Small intestine (tissue), 16 donors: ENCODE measurements at places on chromosomes 7 and 10.

- DNase-seq = no peak
Observed at GRCh38 chr7:131369354-131369753, 41.7 kb downstream of the MKLN1 start.

DNA sequence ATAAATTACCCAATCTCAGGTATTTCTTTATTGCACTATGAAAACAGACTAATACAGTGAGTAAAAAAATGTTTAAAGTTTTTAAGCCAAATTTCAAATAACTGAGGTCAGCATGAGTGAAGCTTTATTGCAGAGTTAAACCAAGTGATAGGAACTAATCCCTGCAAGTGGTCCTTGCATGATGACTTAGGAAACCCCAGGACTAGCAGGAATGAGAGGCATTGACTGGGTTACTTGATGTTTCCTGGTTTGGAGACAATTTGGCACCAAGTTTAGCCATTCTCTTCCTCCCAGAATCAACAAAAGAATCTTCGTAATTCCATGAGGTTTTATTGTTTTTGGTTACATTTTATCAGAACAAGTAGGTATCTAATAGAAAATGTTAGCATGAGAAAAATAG is 194.2 kb downstream of the BICC1 start:
- no peak for DNase-seq

GRCh38 chr10:12839941-12840611 is 161.4 kb downstream of the CCDC3 start:
- no peak for DNase-seq

DNA sequence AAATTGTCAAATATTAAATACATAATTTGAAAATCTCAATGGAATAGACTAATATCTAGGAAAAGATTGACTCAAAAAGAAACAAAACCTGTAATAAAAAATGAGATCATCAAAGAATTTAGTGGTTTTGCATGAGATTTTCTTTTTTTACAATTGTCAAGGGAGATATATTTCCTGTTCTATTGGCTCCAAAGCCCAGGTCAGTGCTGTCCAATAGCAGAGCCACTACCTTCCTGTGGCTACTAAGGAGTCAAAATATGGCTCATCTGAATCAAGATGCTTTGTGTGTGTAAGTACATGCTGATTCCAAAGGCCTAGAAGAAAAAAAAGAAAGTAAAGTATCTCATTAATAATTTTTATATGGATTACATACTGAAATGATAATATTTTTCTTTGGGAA is 191.9 kb downstream of the C7orf25 start:
- no peak for DNase-seq

DNA sequence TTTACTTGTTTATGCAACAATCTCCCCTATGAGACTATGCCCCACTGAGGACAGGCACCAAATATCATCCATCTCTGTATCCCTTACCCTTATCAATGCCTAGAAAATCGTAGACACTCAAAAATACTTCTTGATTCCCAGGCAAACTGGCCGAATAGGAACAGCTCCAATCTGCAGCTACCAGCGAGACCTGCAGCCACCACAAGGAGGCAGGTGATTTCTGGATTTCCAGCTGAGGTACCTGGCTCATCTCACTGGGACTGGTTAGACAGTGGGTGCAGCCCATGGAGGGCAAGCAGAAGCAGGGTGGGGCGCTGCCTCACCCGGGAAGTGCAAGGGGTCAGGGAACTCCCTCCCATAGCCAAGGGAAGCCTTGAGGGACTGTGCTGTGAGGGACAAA is 10.8 kb upstream of the PPP1R3C start:
- DNase-seq = no peak

DNA sequence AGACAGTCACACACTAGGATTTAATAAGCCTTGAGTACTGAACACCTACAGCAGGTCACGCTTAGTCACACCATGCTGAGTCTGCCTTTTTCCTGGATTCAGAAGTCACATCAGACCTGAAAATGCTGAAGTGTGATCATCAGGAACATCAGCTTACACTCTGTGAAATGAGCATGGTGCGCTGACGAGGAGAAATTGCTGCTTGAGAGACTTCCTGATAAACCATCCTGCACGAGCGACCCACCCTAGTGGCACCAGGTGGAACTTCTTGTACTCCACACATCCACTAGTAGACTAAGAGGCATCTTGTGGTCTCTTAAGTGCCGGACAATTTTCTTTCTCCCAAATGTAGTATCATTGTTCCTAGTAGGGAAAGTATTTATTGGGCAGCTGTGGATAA is 51.8 kb upstream of the MRLN start:
- DNase-seq = peak; percentile 30

DNA sequence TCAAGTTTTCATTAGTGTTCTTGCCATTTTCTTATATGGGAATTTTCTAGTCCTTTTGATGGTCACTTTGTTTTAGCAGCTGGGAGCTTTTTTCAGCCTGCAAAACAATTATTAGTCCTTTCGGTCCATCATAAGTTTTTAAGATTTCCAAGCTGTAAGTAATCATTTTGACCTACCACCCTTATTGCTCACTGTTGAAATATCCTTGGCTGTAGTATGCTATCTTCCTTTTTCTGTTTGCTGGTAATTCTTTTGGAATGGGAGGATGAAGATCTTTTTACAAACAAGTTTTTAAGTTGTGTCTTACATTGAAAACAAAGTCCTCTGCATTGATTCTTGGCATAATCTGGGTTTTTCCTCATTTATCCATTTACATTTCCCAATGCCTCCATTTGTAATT is 24.0 kb downstream of the BZW2 start:
- DNase-seq = no peak

- no peak for DNase-seq
Observed at GRCh38 chr10:121514141-121514865, 83.9 kb downstream of the FGFR2 start.

- DNase-seq = peak; percentile 29
Observed at GRCh38 chr7:13279854-13280435, 592.5 kb downstream of the ARL4A start.

GRCh38 chr7:149790146-149790548 is 16.8 kb upstream of the ZNF467 start:
- peak; percentile 48 for DNase-seq

GRCh38 chr10:30047924-30048531 is 11.4 kb downstream of the JCAD start:
- no peak for DNase-seq

DNA sequence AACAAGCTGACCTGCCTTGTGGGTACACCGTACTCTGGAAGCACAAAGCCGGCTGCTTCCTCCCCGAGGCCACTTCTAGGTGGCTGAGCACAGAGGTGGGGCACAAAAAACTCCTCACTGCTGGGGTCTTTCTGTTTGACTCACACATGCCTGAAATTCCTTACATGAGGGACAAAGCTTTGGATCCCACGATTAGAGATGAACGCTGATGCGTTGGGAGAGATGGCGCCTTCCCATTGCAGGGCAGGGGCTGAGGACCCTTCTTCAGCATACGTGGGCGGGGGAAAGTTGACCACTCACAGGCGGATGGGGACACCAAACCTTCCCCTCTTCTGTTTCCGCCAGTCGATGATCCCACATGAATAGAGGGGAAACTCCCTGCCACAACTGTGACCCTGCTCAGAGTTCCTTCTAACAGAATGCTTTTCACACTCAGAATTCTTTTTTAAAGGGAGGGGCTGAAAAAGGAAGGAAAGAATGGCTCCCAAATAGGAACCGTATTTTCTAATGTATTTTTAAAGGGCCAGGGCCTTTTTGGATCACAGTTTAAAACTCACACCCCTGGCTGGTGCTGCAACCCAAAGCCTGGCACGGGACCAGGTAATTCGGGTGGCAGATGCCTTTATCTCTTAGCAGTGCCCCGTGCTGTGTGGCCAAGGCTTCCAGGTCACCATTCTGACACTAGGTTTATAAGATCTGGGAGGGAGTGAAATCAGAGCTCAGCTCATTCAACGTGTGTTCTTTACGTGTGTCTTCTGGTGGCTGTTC is 134.0 kb downstream of the PRKAG2 start:
- no peak for DNase-seq

- DNase-seq = no peak
Observed at GRCh38 chr10:7787150-7787856, 490 bp downstream of the KIN start.

DNA sequence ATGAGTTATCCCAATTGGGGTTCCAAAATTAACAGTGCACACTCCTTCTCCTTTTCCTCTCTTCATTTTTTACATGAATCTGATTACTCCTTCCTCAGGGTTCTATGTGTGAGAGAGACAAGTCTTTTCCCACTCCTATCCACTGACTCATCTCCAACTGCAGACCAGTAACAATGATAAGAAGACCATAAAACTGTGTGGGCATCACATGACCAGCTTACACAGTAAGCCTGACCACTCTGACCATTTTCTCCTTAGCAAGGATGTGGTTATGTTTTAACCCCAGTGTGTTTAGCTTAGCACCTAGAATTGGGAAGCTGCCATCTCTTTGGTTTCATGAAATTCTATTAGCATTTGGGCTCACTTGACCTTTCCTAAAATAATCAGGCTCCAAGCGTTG is 145.0 kb upstream of the CALCR start:
- DNase-seq = no peak

DNA sequence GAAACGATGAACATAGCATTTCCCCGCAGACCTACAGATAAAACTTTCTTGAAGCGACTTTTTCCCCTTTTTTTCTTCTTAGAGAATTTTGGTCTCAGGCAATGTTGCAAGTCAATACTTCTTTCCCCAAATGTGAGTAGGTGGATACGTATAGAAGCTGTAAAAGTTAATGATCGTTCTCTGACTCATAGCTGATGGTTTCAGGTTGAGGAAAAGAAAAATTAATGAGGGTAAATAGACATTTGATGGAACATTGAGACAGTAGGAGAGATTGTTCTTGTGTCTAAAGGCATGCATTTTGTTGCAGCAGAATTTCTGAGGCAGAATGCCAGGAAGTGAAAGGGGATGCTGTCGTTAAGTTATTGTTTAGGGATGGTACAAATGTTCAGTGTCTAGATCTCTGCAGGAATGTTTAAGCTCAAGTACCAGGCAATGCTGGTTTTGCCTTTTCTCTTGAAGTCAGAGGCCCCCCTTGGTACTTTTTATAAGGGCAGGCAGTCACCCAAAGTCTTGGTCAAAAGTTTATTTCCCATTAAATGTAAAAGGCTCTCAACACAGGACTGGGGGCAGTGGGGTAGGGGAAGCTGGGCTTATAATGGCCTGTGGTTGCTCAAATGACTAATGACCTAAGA is 9.3 kb downstream of the TCF7L2 start:
- peak; percentile 77 for DNase-seq

- no peak for DNase-seq
Observed at GRCh38 chr7:157395206-157395605, 58.4 kb downstream of the DNAJB6 start.

DNA sequence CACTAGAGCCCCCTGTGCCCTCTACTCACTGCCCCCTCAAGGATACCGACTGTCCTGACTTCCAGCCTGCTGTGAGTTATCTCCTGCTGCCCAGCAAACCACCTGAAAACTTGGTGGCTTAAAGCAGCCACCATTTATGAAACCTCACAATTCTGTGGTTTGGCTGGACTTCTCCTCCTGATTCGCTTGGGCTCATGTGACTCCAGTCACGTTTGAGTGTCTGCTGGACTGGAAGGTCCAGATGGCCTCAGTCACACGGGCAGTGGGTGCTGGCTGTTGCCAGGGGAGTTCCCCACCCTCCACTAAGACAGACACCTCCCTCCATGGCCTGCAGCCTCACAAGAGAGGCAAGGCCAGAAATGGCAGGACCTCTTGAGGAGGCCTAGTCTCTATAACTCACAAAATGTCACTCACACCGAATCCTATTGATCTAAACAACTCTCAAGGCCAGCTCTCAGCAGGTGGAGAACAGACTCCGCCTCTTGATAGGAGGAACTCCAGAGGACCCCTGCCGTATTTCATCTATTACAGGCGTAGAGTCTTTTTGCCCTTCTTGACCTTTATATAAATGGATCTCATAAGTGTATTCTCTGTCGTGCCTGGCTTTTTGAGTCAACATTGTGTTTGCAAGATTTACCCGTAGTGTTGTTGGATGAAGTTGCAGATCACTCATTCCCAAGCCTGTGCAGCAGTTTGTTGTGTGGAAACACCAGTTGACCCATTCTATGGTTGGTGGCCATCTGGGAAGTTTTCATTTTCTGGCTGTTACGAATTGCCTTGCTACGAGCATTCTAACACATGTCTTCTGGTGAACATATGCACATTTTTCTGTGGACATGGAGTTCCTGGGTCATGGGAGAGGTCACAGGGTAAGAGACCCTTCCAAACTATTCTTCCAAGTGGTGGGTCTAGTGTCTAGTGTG is 48.3 kb downstream of the ZMIZ1 start:
- no peak for DNase-seq

DNA sequence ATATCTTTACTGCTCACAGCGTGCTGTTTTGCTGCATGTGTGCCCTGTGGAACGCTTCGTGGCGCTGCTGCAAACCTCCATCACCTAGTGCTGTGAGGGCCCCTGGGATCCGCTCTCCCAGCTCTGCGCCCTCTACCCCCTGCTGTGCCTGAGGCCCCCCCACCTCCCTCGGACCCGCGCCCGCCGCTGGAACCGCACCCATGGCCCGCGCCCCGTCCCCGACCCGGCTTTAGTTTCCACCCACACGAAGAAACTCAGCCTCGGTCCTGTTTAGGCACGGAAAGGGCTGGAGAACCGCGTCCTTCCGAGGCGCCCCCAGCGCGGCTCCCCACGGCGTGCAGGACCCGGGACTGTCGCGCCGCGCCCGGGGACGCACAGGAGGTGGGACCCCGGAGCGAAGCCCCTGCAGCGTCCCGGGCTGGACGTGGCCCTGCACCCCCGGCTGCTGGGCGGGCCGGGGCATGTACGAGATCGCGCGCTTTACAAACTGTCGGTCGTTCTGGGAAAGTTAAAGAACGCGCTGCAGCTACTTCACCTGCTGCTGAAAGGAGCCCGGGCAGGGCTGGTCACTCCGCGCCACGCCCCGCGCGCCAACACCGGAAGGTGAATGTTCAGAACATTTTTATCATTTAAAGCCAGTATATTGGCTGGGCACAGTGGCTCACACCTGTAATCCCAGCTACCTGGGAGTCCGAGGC is 54.3 kb downstream of the BMS1 start:
- peak; percentile 10 for DNase-seq

DNA sequence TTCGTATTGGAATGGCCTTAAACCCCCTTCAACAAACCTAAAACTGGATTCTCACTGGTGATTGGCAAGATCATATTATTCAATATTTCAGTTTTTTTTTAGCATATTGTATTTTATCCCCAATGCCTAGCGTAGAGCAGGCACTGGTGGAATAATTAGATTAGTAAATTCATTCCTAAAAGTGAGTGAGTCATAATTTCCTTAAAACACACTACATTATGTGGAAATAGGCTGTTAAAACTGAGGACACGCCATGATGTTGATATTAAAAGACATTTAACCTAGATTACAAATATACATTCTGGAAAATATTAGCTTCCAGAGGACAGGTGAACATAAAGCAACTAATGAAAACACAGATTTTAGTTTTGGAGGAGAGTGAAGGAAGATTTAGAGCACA is 463.9 kb downstream of the PARD3 start:
- no peak for DNase-seq

DNA sequence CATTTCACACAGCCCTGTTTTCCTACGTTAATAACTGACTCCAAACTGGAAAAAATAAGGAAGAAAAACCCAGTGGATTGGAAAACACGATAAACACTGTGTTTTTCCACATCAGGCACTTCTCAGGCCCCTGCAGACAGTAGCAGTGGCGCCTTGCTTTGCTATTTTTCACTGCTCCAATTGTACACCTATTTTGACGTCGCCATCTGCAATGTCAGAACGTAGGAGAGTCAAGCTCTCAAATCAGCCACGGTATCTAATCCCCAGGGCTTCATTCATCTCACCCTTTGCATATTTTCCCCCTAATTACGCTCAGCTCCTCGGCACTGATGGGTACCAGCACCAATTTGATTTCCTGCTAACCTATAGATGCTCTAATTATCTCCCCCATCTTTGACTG is 338.1 kb upstream of the GALNT17 start:
- no peak for DNase-seq
